Naive thymus-derived CD4-positive, alpha-beta T cell (primary cell): ENCODE measurements at places on chromosomes 2 and 18. TPM values are rescaled to one million over a fixed set of nuclear protein-coding genes. Genes with fewer than 3 reads are reported as not detected.

- H3K27ac ChIP-seq, result no peak overlapping the region
- H3K36me3 ChIP-seq, result no peaks in the 10 kb centered on the region
- H3K27me3 ChIP-seq, result no peaks in the 10 kb centered on the region
Measured at GRCh38 chr2:235311044-235311443, 182.8 kb upstream of the AGAP1 start.

DNA sequence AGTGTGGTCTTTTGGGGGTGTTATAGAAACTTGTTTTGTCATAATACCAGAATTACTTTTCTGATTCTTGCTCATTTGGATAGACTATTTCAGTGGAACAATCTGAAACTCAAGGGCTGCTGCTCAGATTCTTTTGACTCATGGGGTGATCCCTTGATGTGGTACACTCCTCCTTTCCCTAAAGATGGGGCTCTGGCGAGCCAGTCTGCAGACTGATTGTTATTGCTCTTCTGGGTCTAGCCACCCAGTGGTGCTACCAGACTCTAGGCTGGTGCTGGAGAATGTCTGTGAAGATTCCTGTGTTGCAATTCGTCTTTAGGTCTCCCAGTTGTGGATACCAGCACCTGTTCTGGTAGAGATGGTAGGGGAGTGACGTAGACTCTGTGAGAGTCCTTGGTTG lies 4.2 kb upstream of the MARS2 start:
- H3K27ac ChIP-seq, result no peak overlapping the region
- no peak for DNase-seq
- no peak overlapping the region for H3K4me3 ChIP-seq
- H3K4me1 ChIP-seq, result peaks cover 4% of the 10 kb centered on the region
- no peaks in the 10 kb centered on the region for H3K36me3 ChIP-seq
- H3K27me3 ChIP-seq, result no peaks in the 10 kb centered on the region

- H3K27ac ChIP-seq, result no peak overlapping the region
- DNase-seq, result no peak
- no peaks in the 10 kb centered on the region for H3K36me3 ChIP-seq
- no peaks in the 10 kb centered on the region for H3K4me1 ChIP-seq
Measured at GRCh38 chr2:44524347-44524926, 162.7 kb downstream of the CAMKMT start.

GRCh38 chr2:80700961-80701360 lies 396.4 kb upstream of the LRRTM1 start:
- H3K4me3 ChIP-seq, result no peak overlapping the region
- H3K27ac ChIP-seq, result no peak overlapping the region
- no peak for DNase-seq
- H3K36me3 ChIP-seq, result no peaks in the 10 kb centered on the region
- H3K4me1 ChIP-seq, result no peaks in the 10 kb centered on the region
- no peaks in the 10 kb centered on the region for H3K27me3 ChIP-seq

DNA sequence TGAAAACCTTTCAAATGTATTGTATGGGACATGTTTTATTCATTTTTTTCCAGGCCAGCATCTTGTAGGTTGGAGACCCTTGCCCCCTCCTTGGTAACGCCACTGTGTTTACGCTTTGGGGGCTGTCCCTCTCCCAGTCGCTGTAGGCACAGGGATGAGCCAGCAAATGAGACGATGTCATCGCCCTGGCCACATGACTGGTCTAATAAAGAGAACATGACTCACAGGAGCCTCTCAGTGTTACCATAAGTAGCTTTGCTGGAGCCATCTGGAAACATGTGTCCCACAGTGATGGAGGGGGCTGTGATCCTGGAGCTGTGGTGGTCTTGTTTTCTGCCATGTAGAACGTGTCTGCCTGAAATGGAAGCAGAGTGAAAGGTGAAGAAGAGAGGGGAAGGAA lies 78.9 kb downstream of the CD8B2 start:
- DNase-seq, result no peak
- H3K27ac ChIP-seq, result no peak overlapping the region
- H3K4me3 ChIP-seq, result no peak overlapping the region
- no peaks in the 10 kb centered on the region for H3K4me1 ChIP-seq
- no peaks in the 10 kb centered on the region for H3K27me3 ChIP-seq
- H3K36me3 ChIP-seq, result no peaks in the 10 kb centered on the region

DNA sequence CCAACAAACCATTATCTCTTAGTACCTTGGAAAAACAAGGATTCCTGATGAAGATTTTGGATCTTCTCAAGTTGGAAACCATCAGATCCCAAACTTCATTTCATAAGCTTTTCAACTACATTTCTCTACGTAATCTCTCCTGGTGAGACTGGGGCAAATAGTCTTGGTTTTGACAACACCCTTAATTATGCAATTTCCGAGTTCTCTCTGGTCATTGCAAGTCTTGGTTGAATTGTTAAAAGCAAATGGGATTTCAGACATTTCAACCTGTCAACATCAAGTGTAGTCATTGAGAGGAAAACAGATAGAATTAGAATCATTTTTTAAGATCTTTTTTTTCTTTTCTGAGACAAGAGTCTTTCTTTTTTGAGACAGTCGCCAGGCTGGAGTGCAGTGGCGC lies 26.2 kb downstream of the KLF7 start:
- H3K4me1 ChIP-seq, result peaks cover 54% of the 10 kb centered on the region
- H3K4me3 ChIP-seq, result no peak overlapping the region
- no peaks in the 10 kb centered on the region for H3K36me3 ChIP-seq

DNA sequence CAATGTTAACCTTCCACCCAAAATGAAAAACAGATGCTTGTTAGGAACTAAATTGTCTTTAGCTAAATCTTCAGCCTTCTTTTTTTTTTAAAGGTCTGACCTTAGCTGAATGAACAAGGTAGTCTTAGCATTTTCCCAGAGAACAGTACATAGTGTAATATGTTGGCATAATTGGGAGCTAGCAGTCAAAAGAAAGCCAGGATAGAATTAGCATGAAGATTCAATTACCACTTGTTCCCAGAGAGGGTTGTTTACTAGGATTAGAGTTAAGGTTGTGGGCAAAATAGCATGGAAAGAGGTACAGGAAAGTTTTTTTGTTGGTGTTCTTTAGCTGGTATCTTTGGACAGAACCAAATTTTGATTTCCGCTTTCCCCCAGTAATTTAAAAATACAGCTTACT lies 6.9 kb downstream of the CDH20 start:
- no peak overlapping the region for H3K27ac ChIP-seq
- H3K4me1 ChIP-seq, result no peaks in the 10 kb centered on the region
- H3K4me3 ChIP-seq, result no peak overlapping the region
- H3K27me3 ChIP-seq, result no peaks in the 10 kb centered on the region

GRCh38 chr2:204967199-204967960 lies 422.1 kb downstream of the PARD3B start:
- peak overlapping the region; percentile 58 for H3K27ac ChIP-seq
- peaks cover 26% of the 10 kb centered on the region for H3K4me1 ChIP-seq
- no peaks in the 10 kb centered on the region for H3K27me3 ChIP-seq
- DNase-seq, result peak; percentile 86
- H3K36me3 ChIP-seq, result no peaks in the 10 kb centered on the region

GRCh38 chr18:49345931-49346696 lies 114.3 kb downstream of the DYM start:
- no peaks in the 10 kb centered on the region for H3K36me3 ChIP-seq
- H3K4me1 ChIP-seq, result no peaks in the 10 kb centered on the region
- H3K27ac ChIP-seq, result no peak overlapping the region
- DNase-seq, result no peak
- no peaks in the 10 kb centered on the region for H3K27me3 ChIP-seq

- H3K4me3 ChIP-seq, result no peak overlapping the region
- H3K27ac ChIP-seq, result no peak overlapping the region
- no peaks in the 10 kb centered on the region for H3K4me1 ChIP-seq
- H3K36me3 ChIP-seq, result no peaks in the 10 kb centered on the region
- H3K27me3 ChIP-seq, result no peaks in the 10 kb centered on the region
Measured at GRCh38 chr2:124343827-124344498, 318.9 kb downstream of the CNTNAP5 start.

GRCh38 chr2:101974663-101975062 lies 17.1 kb upstream of the IL1R2 start:
- H3K27ac ChIP-seq, result no peak overlapping the region
- H3K27me3 ChIP-seq, result peaks cover 3% of the 10 kb centered on the region
- DNase-seq, result no peak
- H3K36me3 ChIP-seq, result no peaks in the 10 kb centered on the region

The REG1A gene
- not detected for total RNA-seq

The FOXD4L1 gene
- total RNA-seq, result 0.46 TPM

The UNC50 gene
- 22.7 TPM for total RNA-seq

The GKN1 gene
- total RNA-seq, result not detected

The APCDD1 gene
- total RNA-seq, result 0.81 TPM

The WIPF1 gene
- total RNA-seq, result 507 and 514 TPM in 2 replicates

The MSGN1 gene
- total RNA-seq, result not detected

The RGPD5 gene
- total RNA-seq, result 99.9 TPM

The C1QL2 gene
- not detected for total RNA-seq

The MPHOSPH10 gene
- total RNA-seq, result 43.8 and 45.2 TPM in 2 replicates

The SEPTIN10 gene
- total RNA-seq, result 2.0 TPM

The FIGN gene
- total RNA-seq, result not detected in 2 replicates
